KBM-7 (cell line): ENCODE measurements at places on chromosomes 7 and 10.

DNA sequence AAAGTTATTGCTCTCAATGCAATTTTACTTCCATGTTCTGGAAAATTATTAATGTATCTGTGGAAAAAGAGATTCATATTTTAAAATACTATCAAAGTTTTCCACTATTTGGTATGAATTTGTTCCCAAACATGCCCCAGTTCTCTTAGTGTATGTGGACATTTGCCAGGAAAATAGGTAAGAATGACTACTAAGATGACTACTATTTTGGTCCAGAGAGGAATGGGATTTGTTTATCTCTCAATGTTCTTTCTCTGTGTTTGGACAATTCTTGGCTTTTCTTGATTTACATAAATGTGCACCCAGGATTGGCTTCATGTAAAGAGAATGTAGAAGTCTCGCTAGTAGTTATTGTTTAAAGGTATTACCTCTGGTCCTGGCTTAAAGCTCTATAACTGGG is 60.3 kb upstream of the POT1 start:
- no peak for DNase-seq

DNA sequence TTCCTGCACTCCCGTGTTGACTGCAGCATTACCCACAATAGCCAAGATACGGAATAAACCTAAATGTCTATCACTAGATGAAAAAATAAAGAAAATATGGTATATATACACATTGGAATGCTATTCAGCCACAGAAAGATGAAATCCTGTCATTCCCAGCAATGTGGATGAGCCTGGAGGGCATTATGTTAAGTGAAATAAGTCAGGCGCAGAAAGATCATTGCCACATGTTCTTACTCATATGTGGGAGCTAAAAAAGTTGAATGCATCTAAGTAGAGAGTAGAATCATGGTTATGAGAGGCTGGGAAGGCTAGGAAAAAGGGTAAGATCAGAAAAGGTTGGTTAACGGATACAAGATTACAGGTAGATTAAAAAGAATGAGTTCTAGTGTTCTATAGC is 219.1 kb upstream of the MKI67 start:
- no peak for DNase-seq

- no peak for DNase-seq
Observed at GRCh38 chr10:133161486-133162109, 1.6 kb downstream of the KNDC1 start.

DNA sequence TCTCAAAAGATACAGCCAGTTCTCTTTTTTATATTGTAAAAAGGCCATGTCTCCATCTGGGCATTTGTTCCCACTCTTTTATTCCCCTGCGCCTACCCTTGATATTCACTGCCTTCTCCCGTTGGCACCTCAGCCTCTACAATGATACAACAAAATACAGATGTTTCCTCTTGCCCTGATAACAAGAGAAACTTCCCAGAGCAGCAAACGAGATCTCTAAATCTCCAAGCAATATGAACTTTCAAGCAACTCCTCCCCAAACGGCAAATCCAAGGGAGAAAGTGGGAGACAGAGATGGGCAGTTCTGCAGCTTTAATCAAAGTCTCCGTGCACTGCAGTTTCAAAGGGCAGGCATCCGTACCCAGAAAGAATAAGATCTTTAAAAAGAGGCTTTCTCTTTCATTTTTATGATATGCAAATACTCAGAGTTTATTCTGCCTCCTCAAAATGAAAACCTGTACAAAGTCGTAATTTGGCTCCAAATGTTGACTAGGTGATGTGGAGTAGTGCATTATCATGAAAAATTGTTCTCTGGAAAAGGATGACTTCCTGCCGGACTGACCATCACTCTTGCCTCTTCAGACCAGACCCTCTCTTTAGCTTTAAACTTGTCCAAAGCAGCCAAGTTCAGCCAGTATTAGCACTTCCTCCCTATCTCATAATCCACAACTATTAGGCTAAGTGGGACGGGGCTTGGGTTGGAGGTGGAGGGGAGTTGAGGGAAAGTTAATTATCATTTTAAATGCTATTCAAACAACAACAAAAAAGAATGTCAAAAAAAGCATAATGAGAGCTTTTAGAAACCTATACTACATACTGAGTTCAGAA is 682 bp downstream of the HGF start:
- DNase-seq, result peak; percentile 52

GRCh38 chr7:30231271-30231670 is 53.1 kb upstream of the ZNRF2 start:
- DNase-seq, result no peak

- no peak for DNase-seq
Observed at GRCh38 chr10:133060466-133060865, 27.3 kb upstream of the ADGRA1 start.

DNA sequence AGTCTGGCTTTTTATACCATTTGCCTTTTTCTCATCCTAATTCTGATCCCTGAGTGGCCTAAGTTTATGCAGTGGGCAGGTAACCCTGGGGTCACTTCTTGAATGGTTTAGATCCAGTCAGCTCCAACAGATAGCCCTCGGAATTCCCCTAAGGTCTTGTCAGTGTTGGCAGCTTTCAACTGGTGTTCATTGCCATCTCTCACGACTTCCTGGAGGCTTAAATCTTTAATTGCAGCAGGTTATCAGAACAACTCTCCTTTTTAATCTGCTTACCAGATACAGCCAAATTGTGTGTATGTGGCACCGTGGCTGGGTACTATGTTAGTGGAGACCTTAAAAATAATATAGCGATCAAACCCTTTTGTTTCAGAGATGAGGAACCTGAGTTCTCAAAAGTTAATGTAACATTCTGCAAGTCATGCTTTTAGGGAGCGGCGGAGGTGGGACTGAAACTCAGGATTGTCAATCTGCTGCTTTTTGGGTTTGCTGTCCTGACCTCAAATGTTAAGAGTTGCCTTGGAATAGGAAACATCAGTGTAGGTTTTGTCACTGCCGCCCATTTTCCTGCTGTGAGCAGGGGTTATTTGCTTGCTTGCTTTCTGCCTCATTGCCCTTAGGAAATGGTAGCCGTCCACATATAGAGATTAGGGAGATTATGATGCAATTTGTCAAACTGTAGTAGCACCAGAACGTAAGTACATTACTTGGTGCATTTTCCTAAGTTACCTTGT is 818 bp downstream of the DLD start:
- DNase-seq, result peak; percentile 75

- peak; percentile 71 for DNase-seq
Observed at GRCh38 chr7:138008588-138009349, 6.9 kb upstream of the CREB3L2 start.

DNA sequence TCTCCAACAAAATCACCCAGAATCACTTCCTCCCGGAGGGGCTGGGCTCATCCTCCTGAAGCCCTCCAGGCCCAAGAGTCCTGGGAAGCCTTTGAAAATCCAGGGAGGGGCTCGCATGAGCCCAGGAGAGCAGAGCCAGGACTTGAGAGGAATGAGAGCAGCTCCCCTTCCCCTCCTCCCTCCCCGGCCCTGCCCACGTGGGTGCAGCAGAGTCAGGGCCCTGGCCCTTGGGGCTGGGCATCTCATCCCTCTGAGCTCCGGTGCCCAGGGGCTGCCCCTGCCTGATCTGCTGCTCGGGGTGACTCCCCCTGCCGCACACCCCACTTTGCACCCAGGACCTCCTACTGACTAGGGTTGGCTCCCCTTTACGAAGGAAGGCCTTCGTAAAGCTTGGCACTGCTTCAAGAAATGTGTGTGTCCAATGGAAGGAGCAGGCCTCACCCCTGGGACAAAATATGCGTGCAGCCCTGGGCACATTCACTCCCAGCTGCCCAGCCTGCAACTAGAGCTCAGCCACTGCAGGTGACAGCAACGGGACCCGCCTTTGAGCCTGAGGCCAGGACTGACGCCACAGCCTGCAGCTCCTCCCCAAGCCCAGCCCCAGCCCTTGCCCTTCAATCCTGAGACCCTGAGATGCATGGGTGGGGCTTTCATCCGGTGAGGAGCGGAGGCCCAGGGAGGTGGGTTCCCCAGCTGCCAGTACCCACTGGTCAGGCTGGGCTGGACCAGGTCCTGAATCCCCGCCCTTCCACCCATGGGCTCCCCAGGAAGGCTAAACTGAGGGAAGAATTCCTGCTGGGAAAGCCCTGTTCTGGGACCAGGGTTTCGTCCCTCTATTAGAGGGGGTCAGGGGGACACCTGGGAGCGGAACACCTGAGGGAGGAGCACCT is 21.8 kb downstream of the PWWP2B start:
- peak; percentile 32 for DNase-seq

- DNase-seq, result no peak
Observed at GRCh38 chr10:113322843-113323242, 230.0 kb upstream of the HABP2 start.
